M059J (cell line): ENCODE measurements at places on chromosomes 12 and 14. TPM values are rescaled to one million over a fixed set of nuclear protein-coding genes. Genes with fewer than 3 reads are reported as not detected.

Gene LRRC10
- total RNA-seq, result not detected in 2 replicates

Gene TSHR
- not detected in 2 replicates for total RNA-seq

Gene ITGB7
- total RNA-seq, result not detected in 2 replicates

Gene SYNDIG1L
- not detected in 2 replicates for total RNA-seq

Gene KRT85
- total RNA-seq, result not detected in 2 replicates

Gene GPR65
- 0.05 TPM in 1 of 2 replicates, not detected in the other for total RNA-seq

Gene ACOT2
- 18.5 and 26.1 TPM in 2 replicates for total RNA-seq

Gene MORN3
- 0.25 TPM in 1 of 2 replicates, not detected in the other for total RNA-seq

- DNase-seq, result no peak
These were observed 229.2 kb upstream of the PLEKHG7 start for GRCh38 chr12:92473564-92473963.

GRCh38 chr12:75862692-75863471, 168.7 kb downstream of the PHLDA1 start:
- peak; percentile 84 for DNase-seq

DNA sequence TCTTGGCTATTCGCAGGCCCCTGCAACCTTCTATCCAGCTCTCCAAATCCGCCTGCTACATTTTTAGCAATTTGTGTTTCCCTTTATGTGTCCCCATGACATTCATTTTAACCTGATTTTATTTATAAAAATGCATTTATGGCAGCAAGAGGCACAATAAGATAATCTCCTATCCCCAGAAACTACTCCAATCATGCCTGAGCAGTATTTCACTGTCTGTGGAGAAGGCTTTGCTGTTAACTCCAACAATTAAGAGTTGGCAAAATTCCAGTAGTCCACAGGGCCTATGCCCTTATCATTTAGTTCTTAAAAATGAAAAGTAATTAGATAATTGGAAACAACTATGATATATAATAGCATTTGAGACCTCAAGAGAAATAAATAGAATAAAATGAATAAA, 462.4 kb downstream of the TRHDE start:
- DNase-seq, result no peak

GRCh38 chr12:119938049-119938667, 50.9 kb upstream of the BICDL1 start:
- peak; percentile 40 for DNase-seq

DNA sequence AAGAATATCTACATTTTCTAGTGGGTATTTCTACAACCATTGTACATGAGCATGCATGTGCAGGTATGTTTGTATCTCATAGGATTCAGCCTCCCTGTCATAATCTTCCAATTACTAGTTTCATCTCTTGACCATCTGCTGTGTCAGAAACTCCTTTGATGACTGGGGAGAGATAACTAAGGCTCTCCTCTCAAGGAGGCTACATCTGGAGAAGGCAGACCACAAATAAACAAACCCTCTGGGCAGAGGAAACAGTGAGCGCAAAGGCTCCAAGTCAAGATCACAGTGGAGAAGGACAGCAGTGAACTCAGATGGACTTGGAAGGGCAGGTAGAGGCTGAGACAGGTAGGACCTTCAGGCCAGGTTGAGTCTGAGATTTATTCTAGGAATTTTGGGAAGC, 166.4 kb downstream of the PELI2 start:
- peak; percentile 25 for DNase-seq

GRCh38 chr14:79375356-79375755, 835.9 kb downstream of the DIO2 start:
- no peak for DNase-seq

DNA sequence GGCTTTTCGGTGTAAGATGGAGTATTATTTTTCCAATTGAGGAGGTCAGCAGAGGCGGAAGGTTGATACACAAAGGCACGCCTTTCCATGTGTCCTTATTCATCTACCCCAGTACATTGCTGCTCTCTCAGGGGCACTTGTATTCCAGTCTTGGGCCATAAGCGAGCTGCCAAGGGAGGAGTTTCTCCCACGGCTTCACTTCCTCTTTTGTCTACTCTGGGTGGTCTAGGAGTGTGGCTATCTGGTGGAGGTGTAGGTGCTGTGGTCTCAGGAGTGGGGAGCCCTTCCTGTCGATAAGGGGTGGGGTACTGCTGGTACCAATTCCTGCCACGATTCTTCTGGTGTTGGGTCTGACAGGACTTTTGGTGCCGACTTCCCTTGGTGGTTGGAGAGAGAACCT, 73.4 kb downstream of the GAS2L3 start:
- no peak for DNase-seq

DNA sequence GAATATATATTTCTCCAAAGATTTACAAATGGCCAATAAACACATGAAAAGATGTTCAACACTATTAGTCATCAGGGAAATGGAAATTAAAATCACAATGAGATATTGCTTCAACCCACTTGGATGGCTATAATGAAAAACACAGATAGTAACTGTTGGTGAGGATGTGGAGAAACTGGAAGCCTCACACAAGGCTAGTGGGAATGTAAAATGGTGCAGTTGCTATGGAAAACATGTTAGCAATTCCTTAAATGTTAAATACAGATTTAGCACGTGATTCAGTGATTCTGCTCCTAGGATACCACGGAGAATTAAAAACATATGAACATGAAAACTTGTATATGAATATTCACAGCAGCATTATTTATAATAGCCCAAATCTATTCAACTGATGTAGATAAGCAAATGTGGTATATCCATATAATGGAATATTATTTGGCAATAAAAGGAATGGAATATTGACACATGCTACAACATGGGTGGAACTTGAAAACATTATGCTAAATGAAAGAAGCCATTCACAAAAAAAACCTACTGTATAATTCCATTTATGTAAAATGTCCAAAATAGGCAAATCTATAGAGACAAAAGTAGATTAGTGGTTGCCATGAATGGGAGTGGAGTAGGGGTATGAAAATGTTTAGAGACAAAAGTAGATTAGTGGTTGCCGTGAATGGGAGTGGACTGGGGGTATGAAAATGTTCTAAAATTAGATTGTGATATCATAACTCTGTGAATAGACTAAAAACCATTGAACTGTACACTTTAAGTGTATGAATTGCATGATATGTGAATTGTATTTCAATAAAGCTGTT, 227.1 kb upstream of the DDHD1 start:
- no peak for DNase-seq

DNA sequence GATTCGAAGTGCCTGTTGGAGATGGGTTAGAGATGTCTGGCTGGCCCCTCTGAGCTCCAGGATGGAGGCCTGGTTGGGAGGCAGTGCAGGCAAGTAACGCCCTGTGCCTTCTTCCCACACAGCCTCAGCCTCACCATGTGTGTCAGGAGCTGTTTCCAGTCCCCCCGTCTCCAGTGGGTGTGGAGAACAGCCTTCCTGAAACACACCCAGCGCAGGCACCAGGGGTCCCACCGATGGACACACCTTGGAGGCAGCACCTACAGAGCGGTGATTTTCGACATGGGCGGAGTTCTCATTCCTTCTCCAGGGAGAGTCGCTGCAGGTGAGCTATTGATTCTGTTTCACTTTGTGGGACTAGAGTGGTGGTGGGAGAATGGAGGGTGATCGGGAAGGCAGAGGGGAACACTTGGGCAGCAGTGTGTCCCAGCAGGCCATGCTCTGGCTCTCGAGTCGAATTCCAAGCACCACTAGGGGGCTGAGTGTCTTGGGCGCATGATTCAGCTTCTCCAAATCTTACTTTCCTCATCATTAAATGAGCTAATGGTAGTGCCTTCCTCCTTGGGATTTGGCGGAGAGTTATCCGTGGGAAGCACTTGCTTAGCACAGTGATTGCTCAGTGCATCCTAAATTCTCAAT, 6.8 kb downstream of the ACAD10 start:
- DNase-seq, result peak; percentile 12

DNA sequence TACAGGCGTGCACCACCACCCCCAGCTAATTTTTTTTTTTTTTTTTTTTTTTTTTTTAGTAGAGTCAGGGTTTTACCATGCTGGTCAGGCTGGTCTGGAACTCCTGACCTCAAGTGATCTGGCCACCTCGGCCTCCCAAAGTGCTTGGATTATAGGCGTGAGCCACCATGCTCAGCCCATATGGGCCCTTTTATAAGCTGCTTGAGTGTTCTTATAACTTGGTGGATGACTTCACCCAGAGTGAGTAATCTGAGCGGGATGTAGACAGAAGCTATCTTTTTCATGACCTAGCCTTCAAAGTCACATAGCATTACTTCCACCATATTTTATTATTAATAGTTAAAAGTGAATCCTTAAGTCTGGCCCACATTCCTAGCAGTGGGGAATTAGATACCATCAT, 16.4 kb downstream of the BBOF1 start:
- peak; percentile 29 for DNase-seq

DNA sequence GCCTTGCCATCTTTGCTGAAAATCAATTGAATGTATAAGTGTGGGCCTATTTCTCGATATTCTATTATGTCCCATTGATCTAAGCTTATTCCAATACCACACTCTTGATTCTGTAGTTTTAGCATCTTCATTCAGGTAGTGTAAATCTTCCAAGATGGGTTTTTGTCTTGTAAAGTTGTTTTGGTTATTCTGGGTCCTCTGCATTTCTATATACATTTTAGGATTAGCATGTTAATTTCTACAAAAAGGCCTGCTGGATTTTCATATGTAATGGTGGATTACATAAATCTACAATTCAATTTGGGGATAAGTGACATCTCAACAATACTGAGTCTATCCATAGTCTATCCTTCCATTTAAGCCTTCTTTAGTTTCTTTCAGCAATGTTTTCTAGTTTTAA, 86.0 kb upstream of the ANO4 start:
- DNase-seq, result no peak

GRCh38 chr14:89215531-89215930, 201.5 kb downstream of the FOXN3 start:
- DNase-seq, result no peak

DNA sequence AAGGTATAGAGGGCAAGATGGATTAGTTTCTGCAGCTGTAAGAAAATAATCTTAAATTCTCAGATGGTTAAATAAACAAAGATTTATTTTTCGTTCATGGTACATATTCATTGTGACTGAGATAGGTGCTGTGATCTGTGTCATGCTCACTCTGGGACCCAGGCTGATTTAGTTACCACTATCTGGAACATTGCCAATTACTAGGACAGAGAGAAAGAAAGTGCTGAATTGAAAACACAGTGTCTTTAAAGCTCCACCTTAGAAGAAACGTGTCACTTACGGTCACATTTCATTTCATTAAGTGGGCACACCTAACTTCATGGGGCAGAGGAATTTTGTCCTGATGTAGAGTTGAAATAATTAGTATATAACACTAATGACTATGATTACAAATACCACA, 430.0 kb downstream of the CCDC91 start:
- DNase-seq, result no peak

DNA sequence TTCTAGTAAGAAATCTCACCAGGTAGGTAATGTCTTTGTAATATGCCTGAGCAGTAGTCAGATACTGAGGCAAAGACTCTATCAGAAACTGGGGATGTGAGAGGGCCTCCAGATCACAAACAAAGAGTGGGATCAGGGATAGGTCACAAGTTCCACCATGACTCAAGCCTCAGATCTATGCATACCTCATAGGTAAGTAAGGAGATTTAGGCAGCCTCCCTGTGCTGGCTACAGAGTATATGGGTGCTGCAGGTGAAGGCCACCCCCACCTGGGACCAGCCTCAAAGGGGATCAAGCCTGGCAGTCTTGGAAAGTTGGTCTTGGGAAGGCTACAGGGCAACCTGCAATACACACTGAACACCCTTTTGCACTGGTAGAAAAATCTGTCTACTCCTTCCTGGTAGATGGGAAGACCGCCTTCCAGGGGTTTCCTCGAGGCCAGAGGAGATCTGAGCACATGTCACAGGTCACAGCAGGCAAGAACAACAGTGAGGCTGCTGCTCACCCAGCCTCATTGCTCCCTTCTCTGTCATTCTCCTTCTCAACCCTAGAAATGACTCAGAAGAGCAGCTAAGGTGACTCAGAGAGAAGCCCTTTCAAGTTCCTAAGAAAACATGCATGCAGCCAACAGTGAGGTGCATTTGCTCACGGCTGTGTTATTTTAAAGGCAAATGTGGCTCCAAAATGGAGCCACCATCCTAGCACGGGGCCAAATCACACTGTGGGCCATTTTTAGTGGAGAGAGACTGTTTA, 143.4 kb upstream of the CDKN3 start:
- peak; percentile 95 for DNase-seq

DNA sequence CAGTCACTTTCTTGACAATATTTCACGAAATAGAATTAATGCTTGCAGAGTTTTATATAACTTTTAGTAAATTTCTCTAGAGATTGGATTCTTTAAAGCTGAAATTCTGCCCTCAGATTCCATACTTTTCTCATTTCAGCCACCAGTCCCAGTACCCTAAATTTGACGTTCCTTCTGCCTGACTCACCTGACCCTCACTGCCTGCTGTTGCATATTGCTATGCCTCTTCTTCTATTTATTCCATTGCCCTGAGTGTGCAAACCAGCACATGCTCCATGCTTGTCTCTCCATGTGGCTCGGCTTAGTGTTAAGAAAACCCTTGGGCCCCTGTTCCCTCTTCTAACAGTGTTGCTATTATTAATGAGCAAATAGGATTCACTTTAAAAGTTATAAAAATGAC, 533.3 kb downstream of the LRFN5 start:
- DNase-seq, result peak; percentile 29

DNA sequence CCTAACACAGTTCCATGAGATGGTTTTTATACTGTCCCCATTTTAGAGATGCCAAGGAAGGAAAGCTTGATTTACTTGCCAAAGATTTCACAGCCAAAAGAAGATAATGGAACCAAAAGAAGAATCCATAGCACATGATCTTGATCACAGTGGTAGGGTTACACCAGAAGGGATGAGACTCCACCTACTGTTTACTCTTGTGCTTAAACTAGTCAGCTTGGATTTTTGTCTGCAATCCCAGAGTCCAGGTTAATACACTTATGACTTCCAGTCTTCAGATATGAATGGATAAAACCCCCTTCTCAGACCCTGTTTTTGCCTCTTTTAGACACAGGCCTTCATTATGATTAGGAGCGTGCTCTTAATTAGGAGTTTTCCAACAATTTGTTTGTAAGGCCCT, 454.2 kb downstream of the AEBP2 start:
- DNase-seq, result peak; percentile 70
